ENCODE measurements at places on chromosomes 3 and 15. TPM values are rescaled to one million over a fixed set of nuclear protein-coding genes. Genes with fewer than 3 reads are reported as not detected.

The ST3GAL6 gene
- total RNA-seq = 12.0 TPM

The NBEAL2 gene
- 21.2 TPM for total RNA-seq

The ARL14 gene
- total RNA-seq = 1.9 TPM

The FRMD4B gene
- total RNA-seq = 29.4 TPM

GRCh38 chr3:23108451-23109057, 94.6 kb upstream of the UBE2E2 start:
- DNase-seq = peak; percentile 35

- no peak for DNase-seq
These were observed 202.1 kb downstream of the TP63 start for GRCh38 chr3:189833266-189833665.

GRCh38 chr3:136249593-136249992, 547 bp upstream of the PCCB start:
- DNase-seq = no peak

GRCh38 chr15:77347197-77347596, 72.7 kb downstream of the PEAK1 start:
- DNase-seq = no peak

GRCh38 chr3:61682671-61683548, 121.5 kb downstream of the PTPRG start:
- no peak for DNase-seq

- no peak for DNase-seq
These were observed 163.0 kb downstream of the TBC1D5 start for GRCh38 chr3:17579289-17580031.

DNA sequence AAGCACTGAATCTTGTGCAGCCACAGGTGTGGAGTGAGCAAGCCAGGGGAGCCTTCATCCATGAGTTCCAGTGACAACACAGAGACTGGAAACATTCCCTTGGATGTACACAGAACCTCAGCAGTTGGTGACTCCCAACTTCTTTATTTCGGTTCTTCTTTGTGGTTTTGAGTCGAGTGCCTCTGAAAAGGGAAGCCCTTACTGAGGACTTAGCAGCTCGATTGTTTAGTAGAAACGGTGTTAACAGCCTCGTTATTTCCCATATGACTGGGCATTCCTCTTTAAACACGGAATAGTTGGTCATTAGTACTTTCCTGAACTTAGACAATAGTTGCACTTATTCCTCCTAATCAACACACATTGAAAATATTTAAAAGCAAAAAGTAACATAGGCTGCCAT, 7.7 kb downstream of the SLCO3A1 start:
- DNase-seq = peak; percentile 32

GRCh38 chr3:165256554-165257065, 60.4 kb upstream of the SLITRK3 start:
- DNase-seq = peak; percentile 73

DNA sequence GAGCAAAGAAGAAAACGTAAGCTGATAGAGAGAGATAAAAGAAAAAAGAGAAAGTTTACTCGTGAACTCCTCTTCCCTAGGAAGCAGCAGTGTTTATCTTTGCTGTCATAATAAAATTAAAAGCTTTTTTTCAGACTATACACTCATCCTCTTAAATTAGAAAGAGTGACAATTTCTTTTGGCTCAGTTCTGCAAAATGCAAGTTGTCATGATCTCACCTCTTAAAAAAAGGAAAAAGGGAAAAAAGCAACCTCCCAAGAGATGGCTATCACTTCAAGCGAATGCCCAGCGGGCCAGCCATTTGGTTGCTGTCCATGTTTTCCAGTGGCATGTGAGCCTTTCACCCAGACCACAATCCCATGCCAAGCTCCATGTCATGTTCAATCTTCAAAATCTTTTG, 7.0 kb upstream of the THBS1 start:
- no peak for DNase-seq

- DNase-seq = no peak
These were observed 34.2 kb downstream of the CIP2A start for GRCh38 chr3:108554913-108555571.
